Activated gamma-delta T cell treated with anti-CD3 and anti-CD28 coated beads, Interleukin-2, amount 50 U/mL, for 16 hours (primary cell): ENCODE measurements at places on chromosomes 2 and 18.
A peak's percentile ranks its signal among the peaks of the same experiment; 100 is the strongest.

GRCh38 chr2:43851011-43851980 lies 12.5 kb downstream of the ABCG8 start:
- no peak for DNase-seq

DNA sequence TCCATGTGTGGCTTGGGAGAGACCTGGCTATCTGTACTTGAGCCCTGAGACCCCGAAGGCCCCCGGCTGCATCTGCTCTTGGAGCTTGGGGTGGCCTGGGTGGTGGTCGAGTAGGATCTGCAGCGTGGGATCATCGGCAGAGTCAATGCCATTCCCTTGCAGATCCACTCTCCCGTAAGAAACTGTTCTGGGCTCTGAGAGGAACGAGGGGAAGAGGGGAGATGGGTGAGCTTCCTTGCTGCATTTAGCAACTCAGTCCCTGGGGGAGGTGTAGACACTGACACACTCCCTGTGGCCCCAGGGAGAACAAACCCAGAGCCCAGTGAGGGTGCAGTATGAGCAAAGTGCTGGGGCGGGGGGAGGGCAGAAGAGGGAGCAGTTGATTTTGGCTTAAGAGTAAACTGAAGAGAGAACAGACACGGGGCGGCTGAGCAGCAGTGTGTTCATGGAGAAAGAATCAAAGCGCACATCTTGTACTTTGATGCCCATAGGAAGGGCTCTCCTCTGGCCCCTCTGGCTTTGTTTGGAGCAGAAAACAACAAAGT lies 8.5 kb downstream of the GREB1 start:
- DNase-seq = no peak

DNA sequence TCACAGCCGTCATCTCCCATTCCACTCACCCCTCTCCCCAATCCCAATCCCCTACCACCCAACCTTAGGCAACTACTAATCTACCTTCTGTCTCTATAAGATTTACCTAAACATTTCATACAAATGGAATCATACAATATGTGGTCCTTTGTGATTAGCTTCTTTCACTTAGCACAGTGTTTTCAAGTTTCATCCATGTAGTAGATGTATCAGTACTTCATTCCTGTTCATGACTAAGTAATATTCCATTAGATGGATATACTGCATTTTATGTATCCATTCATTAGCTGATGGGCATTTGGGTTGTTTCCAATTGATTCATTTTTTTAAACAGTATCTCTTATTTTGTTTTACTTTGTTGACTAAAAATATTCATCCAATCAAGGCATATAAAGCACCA lies 109.6 kb downstream of the CDH2 start:
- no peak for DNase-seq

- no peak for DNase-seq
Measured at GRCh38 chr2:172066394-172066886, 18.9 kb upstream of the DLX1 start.

- no peak for DNase-seq
Measured at GRCh38 chr18:54774981-54775665, 53.2 kb upstream of the RAB27B start.

GRCh38 chr18:55550471-55550870 lies 37.5 kb downstream of the TCF4 start:
- no peak for DNase-seq

- DNase-seq = no peak
Measured at GRCh38 chr2:106280722-106281446, 86.8 kb upstream of the UXS1 start.

DNA sequence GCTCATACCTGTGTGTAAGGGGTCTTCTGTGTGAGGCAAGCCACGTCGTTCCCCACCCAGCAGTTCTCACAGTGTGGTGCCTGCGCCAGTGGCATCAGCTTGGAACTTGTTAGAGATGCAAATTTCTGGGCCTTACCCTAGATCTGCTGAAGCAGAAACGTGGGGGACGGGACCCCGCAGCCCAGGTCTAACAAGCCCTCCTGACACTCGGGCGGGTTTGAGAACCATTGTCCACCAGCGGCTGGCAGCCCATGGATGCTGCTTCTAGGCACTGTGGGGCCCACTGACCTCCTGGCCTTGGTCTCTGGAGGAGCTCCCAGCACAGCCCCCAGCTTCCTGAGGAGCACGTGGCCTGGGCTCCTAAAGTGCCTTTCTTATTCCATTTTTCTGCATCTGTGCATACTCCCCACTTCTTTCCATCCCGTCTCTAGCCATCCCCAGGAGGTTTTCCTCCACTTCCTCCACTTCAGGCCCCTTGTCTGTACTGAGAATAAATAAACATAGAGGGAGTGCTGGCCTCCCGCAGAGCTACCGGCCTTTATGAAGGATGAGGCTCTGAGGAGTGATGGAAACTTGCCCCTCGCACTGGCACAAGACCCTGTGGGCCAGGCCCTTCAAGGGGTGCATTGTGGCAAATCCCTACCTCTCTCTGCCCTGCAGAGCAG lies 94.3 kb downstream of the GALR1 start:
- DNase-seq = no peak

GRCh38 chr2:200730960-200731359 lies 80.8 kb upstream of the BZW1 start:
- DNase-seq = no peak

DNA sequence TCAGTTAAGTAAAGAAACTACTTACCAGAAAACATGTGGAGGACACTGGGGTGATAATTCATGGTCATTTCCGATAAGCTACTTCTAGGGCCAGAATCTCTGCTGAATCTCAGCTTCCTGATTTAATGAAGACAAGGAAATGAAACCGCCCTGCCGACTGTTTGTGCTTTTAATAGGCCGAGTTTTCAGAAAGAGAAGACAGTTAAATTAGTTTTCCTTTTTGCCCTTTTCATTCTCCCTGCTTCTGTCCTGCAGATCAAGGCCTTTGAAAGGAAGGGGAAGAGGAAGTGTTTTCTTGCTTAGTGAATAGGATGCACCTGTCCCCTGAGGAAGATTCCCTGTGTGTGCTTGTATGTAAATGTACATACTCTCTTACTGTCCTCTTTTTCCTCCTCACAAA lies 126.6 kb downstream of the SH3RF3 start:
- DNase-seq = no peak

- DNase-seq = no peak
Measured at GRCh38 chr18:43917520-43917919, 640.2 kb upstream of the SYT4 start.

GRCh38 chr2:179226961-179227259 lies 37.7 kb downstream of the SESTD1 start:
- no peak for DNase-seq

DNA sequence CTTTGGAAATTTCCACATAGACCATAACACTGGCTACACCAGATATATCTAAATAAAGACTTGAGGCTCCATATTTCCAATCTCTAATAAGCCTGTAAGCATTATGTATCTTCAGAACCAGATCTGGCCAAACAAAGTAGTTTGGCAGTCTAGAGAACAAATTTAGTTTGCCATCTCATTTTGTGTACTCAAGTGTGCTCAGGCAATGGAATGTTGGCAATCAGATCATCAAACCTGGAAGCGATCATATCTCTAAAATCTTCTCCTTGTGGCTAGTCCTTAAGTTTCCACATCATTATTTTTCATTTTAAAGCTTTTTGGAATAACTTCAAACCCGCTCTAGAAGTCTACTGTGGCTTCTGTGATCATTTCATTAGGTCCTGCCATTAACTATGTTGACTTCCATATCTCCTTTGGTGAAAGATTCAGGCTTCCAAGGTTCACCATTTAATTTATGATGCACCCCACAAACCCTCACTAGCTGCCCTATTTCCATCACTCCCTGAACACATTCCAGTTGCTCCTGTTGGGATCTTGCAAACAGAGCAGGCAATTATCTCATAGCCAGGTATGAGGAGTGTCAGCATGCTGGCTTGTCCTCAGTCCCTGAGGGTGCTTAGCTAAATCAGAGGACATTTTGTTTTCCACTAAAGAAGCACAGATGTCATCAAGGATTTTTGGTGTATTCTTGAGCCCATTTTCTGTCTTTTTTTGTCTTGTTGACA lies 46.2 kb downstream of the WDR75 start:
- no peak for DNase-seq

- DNase-seq = no peak
Measured at GRCh38 chr2:29269765-29270109, 154.5 kb downstream of the CLIP4 start.

- DNase-seq = no peak
Measured at GRCh38 chr2:64657411-64657810, 3.7 kb upstream of the SERTAD2 start.

- DNase-seq = peak; percentile 14
Measured at GRCh38 chr2:69830045-69830905, 815 bp downstream of the GMCL1 start.

- DNase-seq = no peak
Measured at GRCh38 chr18:8507915-8508705, 101.1 kb upstream of the RAB12 start.

- DNase-seq = no peak
Measured at GRCh38 chr2:32450851-32451250, 94.0 kb downstream of the BIRC6 start.

- no peak for DNase-seq
Measured at GRCh38 chr2:132589111-132589830, 80.7 kb downstream of the LYPD1 start.
